ENCODE measurements at places on chromosomes 3 and 15.

GRCh38 chr15:90153658-90154057, 47.5 kb upstream of the SEMA4B start:
- no peak for DNase-seq

GRCh38 chr15:49282366-49282765, 112.3 kb downstream of the GALK2 start:
- no peak for DNase-seq

- no peak for DNase-seq
Measured at GRCh38 chr15:47431501-47431900, 285.8 kb upstream of the SEMA6D start.

DNA sequence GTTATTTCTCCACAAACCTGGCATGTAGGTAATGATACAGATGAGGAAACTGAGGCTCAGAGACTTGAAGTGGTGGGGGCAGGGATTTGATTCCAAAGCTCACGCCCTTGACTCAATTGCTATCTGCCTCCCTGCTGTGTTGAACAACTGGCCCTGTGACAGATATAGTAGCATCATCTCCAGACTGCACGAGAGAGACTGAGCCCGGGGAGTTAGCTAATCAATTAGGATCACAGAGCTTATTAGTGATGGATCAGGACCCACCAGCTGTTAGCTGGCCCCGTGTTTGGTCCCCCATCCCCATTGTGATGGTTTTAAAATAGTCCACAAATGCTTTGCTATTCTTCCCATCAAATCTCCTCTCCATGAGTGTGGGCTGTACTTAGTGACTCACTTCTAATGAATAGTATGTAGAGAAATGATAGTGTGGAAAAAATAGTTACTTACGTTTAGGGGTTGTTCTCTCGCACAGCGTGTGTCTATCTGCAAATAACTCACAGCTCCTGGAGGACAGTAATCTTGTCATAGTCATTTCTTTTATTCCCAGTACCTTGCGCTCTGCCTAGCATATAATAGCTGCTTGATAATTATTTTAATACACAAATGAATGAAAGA, 74.4 kb upstream of the KLF13 start:
- DNase-seq, result no peak

GRCh38 chr3:119681279-119681678, 4.1 kb upstream of the COX17 start:
- DNase-seq, result no peak

- no peak for DNase-seq
Measured at GRCh38 chr3:193815246-193816027, 222.4 kb downstream of the OPA1 start.

- no peak for DNase-seq
Measured at GRCh38 chr15:63735449-63735848, 98.3 kb downstream of the HERC1 start.

DNA sequence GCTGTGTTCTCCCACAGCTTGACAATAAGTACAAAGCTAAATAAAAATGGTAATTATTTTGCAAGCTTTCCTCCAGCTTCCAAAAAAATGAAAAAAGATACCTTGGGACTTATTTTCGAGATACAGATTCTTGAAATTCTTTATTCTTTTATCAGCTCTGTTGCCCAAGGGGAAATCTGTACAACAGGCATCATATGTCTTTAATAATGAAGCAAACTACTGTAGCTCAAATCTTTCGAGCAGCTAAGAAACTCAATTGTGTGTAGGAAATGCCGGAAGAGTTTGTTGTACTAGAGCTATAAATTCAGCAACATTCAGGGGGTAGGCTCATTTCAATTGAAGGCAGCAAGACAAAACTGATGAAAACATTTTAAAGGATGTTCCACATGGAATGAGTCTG, 297.7 kb downstream of the GBE1 start:
- no peak for DNase-seq

GRCh38 chr3:177776661-177777101, 579.4 kb upstream of the TBL1XR1 start:
- no peak for DNase-seq
